ENCODE measurements at places on chromosomes 13 and 19.
A peak's percentile ranks its signal among the peaks of the same experiment; 100 is the strongest.

GRCh38 chr19:42443944-42444398 is 1.2 kb upstream of the CXCL17 start:
- no peak for DNase-seq

DNA sequence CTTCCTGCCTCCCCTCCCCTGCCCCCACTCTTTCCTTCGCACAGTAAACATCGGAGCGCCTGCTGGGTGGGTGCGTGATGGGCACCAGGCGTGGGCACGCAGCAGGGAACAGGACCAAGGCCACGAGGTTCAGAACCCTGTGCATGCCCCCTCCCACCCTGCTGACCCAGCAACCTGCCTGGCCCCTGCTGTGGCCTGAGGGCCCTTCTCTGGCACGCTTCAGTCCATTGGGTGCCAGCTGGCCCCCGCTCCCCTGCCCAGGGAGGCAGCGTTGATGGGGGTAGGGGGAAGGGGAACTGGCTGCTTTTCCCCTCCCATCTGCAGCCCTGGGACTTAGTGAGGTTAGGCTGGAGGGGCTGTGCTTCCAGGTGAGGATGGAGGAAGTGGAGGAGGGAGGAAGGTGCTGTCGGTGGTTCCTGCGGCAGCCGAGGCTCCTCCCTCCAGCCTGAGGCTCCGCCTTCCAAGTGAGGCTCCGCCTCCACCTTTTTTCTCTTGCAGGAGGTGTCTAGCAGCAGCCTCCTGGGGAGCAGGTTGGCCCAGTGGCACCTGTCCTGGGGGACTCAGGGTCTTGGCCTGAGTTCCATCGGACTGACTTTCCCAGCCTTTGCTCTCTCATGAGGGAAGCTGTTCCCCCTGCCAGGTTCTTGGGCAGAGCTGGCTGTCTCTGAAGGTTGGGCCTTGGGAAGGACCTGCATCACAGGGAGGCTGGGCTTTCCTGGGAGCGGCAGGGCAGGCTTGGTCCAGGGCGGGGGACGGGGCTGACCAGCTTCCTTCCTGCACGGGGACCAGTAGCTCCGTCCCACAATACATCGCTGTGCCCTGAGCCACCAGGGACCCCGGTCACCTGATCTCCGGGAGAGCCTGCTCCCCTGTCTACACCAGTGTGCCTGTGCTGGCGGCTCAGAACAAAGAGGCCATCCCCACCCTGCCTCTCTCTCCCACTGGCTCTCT is 7.3 kb downstream of the PIAS4 start:
- DNase-seq: peak; percentile 31

- no peak for DNase-seq
Measured at GRCh38 chr19:5530701-5531100, 37.1 kb downstream of the TINCR start.

GRCh38 chr19:41886761-41887710 is 4.1 kb downstream of the ARHGEF1 start:
- no peak for DNase-seq

- DNase-seq: no peak
Measured at GRCh38 chr19:1718420-1719291, 34.6 kb upstream of the ONECUT3 start.

DNA sequence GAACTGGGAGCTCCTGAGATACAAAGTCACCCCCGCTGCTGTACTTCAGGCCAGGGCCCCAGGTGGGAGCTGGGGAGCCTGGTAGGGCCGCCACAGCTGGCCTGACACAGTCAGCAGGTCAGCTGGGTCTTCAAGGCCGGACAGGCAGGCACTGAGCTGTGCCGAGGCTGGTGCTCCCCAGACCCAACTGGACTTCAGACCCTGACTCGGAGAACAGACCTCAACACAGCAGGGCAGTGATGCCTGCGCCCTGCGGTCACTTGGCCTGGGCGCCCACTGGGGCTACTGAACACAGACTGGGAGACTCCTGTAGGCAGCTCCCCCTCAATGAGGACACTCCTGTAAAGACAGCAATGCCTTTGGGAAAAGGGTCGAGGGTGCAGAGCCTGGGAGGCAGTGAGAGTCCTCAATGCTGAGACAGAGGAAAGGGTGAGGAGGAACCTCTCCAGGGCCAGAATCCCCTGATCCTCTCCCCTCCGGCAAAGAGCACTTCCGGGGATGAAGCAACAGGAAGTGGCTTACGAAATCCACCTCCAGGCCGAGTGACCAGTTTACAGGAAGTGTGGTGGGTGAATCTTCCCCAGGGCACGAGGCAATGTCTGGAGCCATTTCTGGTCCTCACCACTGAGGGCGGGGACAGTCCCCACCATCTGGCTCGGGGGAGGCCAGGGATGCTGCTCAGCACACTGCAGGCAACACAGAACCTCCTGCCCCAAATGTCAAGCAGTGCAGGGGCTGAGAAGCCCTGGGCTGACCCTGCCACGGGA is 40.8 kb upstream of the ISYNA1 start:
- no peak for DNase-seq

DNA sequence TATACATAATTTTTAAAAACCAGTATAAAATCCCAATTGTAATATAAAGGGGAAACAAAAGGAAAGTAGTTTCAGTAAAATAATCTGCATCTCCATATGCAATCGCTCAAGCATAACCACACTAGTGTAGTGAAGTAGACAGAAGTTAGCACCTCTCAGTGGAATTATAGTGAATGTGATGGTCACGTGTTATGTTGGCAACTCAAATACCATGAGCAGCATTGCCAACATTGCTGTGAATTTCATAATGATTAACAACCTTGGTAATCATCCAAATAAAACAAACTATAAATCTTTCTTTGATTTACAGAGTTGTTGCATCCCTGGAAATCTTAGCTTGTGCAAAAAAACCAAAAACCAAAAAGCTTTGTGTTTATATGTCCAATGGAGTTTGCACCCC is 77.3 kb upstream of the SIAH3 start:
- DNase-seq: no peak

DNA sequence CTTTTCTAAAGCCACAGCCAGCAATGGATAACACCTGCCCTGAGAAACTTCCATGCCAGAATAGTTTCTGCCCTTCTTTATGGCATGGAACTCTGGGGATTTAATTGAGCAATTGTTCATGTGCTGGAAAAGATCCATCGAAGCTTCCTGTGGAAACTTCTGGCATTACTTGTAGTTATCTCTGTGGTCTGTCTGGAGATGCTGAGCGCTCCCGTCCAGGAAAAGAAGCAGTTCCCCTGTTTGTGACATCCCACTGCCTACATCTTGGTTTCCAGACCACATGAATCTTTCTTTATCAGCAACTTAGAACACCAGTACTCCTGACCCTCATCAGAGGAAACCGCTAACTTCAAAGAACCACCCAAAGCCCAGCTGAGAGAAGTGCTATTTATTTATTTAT is 24.6 kb downstream of the FLT1 start:
- no peak for DNase-seq

DNA sequence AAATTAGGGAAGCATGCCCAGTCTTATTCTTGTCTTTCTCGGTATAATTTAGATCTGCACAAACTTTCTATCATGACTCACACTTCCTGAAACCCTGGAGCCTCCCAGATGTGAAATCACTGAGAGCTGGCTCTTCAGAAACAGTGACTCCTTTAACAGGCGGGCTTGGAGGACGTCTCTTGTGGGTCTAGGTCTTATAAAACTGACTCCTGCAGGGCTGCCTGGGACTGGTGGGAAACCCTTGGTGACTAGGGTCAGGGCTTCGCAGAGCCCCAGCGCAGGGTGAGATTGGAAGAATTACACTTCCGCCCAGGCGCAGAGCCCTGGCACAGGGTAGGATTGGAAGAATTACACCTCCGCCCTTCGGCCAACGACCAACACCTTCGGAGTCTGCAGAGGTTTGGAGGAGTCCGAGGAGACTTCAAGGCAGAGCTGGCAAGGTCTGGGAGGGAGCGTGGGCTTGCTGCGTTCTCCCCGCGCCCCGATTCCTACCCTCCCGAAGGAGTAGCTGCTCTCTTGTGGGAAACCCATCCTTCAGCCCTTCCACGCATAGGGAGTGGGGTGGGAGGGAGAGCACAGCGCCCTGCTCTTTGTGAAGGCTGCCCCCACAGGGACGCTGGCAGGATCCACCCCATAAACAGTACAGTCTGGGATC is 43.4 kb upstream of the MAP3K10 start:
- DNase-seq: no peak

DNA sequence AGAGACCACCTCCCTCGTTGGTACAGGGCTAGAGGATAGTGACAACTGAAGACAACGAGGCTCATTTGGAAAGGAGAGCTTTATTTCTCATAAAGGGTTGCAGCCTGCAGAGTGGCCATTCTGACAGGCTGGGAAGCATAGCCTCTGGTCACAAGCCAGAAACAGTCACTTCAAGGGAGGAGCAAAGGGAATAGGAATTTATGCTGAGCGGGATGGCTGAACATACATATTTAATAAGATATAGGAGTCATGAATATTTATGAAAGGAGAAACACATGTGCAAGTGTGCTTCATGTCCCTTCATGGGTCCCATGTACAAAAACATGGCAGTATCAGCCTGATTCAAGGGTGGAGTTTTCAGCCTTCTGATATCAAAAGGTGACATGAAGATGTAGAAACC is 27.1 kb upstream of the URI1 start:
- no peak for DNase-seq

DNA sequence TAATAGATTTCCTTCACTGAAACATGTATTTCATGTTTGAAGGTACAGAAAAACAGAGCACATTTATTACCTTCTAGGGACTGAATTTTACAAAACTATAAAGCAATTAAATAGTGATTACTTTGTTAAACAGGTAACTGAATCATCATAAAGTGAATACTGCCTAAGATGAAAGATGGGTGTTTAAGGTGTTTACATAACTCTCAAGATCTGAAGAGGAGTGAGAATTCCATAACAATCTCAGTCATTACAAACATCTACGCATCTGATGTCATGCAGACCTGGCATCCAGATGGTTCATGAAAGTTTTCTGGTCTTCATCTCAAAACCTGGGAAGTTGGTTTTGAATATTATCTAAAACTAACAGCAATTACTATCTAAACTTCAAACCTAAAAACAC is 80.4 kb downstream of the MIPEP start:
- DNase-seq: no peak

DNA sequence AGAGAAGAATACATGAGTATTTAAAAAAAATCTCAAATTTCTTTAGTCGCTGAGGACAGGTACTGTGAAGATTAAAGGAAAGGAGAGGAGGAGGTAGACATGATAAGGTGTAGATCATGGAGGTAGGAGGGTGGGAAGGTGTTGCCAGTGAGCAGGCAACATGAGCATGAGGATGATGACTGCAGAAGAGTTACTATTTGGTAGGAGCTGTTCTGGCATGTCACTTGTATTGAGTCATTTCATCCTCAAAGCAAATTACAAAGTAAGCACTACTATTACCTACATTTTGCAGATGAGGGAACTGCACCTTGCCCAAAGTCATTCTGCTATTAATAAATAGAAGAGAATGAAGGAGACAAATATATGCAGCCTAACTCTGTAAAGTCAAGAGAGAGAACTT is 435.8 kb upstream of the KLF12 start:
- no peak for DNase-seq

DNA sequence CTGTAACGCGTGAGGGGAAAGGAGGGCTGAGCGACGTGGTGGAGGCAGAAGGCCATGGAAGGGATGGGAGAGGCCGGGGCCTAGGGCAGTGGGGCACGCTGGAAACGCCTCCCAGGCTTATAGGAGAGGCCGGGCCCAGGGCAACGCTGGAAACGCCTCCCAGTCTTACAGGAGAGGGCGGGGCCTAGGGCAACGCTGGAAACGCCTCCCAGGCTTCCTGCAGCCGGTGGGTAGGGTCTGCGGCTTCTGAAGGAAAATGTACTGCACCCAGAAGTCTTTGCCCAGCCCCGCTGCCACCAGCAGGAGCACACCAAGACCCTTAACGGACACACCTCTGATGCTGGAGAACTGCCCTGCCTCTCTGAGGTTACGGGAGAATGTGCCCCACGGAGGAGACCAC is 9.1 kb downstream of the CACTIN start:
- no peak for DNase-seq

GRCh38 chr13:33639158-33639557 is 178.8 kb upstream of the RFC3 start:
- DNase-seq: no peak

GRCh38 chr19:36524617-36525016 is 3.5 kb downstream of the ZNF260 start:
- no peak for DNase-seq

DNA sequence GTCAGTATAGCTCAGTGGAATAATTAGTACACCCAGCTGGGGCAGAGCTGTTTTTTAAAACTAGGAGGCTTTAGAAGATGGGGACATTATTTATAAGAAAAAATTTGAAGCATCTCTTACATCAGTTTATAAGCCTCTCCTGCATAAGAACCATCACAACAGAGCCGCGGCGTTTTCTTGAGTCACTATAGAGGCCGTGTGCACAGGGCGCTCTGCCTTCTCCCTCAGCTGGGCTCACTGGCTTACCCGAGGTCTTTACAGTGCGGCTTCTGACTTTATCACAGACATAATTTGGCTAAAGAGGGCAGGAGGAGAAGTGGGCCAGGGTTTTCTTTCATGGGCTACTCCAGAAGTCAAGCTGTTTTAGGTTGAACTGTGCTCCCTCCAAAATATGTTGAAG is 135.5 kb upstream of the RNF113B start:
- no peak for DNase-seq

- DNase-seq: no peak
Measured at GRCh38 chr13:98345107-98345935, 168.3 kb upstream of the RNF113B start.

DNA sequence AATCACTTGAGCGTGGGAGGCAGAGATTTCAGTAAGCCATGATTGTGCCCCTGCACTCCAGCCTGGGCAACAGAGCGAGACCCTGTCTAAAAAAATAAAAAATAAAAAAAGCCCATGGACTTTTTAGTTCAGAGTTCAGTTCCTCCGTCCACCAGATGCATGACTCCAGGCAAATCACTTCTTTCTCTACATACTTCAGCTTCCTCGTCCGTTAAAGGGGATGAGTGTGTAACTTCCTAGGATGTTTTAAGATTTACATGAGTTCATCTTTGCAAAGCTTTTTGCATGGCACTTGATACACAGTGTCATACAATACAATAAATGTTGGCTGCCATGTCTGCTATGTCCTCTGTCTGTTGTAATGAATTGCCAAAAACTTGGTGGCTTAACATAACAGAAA is 10.0 kb upstream of the FFAR2 start:
- no peak for DNase-seq

- no peak for DNase-seq
Measured at GRCh38 chr13:110133425-110134235, 173.3 kb downstream of the COL4A1 start.

- no peak for DNase-seq
Measured at GRCh38 chr19:34314437-34315313, 50.3 kb upstream of the GPI start.

DNA sequence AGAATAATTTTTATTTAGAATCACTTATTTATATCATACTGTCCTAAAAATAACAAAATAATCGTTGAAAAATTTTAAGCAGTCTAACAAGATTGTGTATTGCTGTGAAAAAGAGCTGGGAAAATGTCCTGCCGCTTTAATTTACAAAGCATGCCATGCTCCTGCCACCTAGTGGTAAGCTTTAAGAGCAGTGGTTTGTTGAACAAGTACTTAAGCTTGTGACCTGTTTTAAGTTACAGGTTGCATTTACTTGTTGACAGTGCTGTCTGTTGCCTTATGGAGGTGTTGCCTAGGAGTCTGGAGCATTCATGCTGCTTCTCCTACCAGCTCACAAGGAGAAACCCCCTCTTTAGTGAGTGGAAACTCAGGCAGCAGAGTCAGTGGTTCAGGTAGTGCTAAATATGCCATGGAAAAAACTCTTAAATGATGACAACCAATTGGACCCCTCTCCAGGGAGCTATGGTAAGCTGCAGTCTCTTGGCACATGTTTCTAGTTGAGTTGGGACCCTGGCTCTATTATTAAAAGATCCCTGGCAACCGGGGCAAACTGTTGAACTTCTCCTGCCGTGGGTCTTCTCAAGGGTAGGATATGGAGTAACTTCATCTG is 68.4 kb downstream of the SPATA13 start:
- peak; percentile 38 for DNase-seq

GRCh38 chr19:15577184-15577771 is 37.7 kb upstream of the CYP4F8 start:
- no peak for DNase-seq

All from renal cortex interstitium (tissue), 15 donors.